Activated CD4-positive, alpha-beta T cell treated with anti-CD3 and anti-CD28 coated beads, Interleukin-2, amount 10 ng/mL, durations not matched to agents 24 days and 14 days (primary cell): ENCODE measurements at places on chromosomes 4 and X.

DNA sequence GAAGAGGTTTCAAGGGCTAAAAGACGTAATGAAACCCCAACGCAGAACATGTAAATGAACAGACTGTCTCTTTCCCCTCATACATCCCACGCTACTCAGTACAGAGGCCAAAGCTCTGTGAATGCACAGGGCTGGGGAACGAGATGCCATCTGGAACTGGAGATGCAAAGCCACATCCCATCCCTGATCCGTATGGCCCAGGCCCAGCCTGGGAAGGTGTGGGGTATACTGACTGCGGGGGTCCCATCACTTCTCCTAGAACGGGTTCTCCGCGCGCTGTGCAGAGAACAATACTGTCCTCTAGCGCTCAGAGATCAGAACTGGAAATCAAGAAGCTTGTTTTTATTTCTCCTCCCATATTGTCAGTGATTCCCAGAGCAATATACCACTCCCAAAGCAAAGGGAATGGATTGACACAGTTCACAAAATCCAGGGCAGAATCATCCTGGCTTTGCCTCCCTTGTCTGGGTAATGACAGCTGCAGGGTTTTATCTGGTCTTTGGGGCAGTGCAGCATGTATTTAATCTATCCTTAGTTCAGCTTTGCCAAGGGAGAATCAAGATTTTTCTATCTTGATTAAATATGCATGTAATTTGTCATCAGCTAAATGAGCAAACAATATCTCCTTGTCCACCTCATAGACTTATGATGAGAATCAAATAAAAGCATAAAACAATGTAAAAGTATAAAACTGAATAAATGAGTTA, 47.3 kb upstream of the TLR3 start:
- DNase-seq = no peak

DNA sequence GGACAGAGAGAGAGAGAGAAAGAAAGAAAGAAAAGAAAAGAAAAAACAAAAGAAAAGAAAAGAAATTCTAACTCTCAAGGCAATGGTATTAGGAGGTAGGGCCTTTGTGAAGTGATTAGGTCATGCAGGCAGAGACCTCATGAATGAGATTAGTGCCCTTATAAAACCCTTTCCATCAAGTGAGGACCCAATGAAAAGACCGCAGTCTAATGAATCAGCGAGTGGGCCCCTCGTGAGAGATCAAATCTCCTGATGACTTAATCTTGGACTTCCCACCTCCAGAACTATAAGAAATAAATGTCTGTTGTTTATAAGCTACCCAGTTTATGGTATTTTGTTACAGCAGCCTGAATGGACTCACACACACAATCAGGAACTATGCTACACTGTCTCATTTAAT, 16.9 kb downstream of the AASDH start:
- DNase-seq = no peak

DNA sequence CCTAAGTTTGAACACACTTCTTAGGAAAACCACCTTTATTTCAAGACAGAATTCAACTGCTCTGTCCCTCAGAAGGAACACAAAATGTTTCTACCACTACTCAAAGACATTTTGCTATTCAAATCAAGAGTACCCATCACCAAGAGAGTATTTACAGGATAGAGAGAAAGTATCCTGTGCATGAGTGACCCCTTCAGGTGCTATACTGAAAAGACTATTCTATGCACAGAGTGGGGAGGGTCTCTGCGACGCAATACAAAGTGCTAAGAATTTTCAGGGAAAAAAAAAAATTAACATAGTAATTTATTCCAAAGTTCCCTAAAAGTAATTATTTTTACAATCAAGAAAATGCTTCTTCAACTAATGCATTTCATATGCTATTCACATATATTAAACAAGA, 346.4 kb upstream of the FAM241A start:
- no peak for DNase-seq

GRCh38 chr4:36209941-36210649, 34.2 kb downstream of the ARAP2 start:
- DNase-seq = no peak

- peak; percentile 78 for DNase-seq
Measured at GRCh38 chr4:40916880-40917279, 167.1 kb downstream of the NSUN7 start.

- DNase-seq = no peak
Measured at GRCh38 chr4:168880811-168881595, 129.1 kb downstream of the CBR4 start.

DNA sequence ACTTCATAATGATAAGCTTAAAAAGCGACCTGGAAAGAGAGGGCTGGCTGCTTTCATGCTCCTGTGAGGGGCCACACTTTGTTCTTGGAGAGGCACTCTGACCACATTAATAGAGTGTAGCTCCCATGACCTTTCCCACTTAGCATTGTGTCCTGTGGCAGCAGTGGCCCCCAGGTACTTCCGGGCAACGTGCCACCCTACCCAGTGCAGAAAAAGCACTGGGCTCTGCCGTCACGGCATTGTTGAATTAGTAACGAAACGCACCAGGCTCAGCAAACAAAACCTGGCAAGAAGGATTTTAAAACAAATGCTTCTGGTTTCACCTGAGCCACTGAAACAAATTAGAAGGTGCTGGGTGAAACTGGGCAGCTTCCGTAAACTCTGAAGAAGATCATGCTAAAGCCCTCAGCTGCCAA, 5.4 kb upstream of the SORBS2 start:
- peak; percentile 37 for DNase-seq

DNA sequence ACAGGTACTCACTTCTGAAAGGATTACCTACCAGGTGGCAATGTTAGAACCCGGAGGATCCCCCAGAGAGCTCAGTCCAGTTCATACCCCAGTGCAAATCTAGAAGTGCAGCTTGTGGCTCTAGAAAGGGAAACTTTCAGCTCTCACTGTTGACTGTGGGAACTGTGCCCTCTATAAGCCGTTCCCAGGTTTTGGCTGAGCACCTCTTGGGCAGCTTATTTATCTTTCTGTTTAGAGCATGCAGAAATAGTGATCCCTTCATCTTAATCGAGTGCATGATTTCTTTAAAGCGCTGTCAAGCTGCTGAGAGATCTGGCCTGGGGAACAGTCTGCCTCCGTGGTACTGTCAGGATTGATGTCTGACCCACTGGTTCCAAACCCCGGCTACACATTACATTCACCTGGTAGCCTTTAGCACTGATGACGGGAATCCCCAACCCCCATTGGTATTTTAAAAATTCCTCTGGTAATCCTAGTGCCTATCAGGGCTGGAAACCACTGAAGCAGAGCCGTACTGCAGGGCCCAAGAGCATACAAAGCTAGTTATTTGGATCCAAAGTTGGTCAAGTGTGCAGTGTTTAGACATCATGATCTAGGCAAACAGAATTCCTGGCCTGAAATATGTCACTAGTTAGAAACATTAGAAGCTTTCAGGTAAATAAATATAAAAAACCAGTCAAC, 103.2 kb downstream of the KLHL8 start:
- DNase-seq = no peak

DNA sequence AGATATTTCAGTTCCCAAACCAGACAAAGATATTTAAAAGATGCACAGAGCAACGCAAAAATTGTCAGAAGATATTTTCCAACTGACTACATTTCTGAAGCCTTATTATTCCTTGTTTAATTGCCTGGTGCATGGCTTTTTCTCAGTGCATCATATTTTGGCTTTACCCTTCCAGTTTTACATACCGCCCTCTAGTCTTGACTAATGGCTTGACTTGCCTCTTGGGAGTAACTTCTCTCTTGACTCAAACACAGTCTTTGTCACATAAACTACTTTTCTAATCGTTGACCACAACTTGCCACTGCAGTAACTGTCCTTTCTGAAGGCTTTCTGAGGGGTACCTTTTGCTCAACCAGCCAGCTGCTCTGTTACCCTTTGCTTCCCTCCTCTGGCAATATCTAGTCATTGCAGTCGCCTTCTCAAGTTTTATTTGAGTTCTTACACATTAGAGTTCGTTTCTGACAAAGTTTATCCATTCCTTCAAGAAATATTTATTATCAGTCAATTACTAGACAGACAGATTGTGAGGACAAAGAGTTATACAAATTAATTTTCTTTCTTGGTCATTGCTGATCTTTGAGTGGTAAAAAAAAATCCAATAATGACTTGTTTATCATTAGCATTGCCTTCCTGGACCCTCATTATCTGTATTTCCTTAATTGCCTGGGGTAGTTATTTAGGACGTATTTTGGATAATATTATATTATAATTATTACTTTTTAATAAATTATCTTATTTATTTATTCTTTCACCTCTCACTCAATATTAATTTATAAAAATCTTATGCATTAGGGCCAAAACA, 506.9 kb upstream of the PCDH10 start:
- DNase-seq = no peak

DNA sequence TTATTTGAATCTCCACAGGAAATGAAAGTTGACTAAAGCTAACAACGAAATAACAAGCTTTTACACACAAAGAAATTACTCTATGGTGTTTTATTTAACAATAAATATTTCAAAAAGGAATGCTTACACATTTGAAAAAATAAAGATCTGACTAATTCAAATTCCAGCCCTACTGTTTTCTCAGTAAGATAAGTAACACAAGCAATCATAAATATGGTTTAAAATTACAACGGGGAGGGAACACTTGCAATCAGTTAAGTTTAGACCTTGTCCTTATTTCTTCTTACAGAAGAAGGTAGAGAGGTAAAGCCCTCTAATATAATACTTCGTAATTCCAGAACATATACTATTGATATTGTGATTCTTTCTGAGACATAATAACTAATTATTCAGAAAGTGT, 158.5 kb downstream of the DHX15 start:
- DNase-seq = no peak

GRCh38 chr4:2824329-2824835, 19.3 kb upstream of the ADD1 start:
- no peak for DNase-seq

GRCh38 chr4:150976478-150977118, 38.5 kb downstream of the LRBA start:
- peak; percentile 51 for DNase-seq

DNA sequence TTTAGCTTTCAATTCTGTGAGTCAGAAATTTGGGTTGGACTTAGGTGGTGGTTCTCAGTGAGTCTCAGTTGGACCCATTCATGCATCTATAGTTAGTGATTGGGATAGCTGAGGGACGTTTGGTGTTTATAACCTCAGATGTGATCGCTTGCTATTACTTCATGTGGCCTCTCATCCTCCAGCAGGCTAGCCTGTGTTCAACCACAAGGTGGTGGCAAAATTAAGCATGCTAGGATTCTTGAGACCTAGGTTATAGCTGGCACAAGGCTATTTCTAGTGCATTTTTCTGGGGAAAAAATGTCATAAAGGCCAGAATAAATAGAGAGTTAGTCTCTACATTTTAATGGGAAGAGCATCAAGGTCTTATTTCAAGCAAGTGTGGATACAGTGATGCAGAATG, 10.9 kb upstream of the GRPR start:
- no peak for DNase-seq

DNA sequence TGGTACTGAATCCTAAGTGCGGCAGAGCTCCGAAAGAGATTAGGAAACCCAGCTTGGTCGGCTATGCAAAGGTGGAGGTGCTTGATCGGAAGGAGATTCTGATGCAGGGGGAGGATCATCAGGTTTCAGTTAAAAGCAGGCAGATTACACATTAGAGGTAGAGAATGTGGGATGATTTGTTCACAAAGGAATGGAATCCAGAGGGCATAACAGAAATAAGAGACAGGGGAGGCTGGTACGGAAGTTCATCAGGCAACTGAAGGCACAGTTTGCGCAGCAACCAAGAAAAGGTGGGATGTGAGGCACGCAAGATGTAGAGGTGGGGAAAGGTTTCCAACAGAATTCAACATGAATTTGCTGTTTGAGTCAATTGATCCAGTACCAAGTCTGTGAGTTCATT, 424 bp upstream of the ZNF330 start:
- DNase-seq = no peak

GRCh38 chr4:172750910-172751309, 417.7 kb upstream of the GALNT7 start:
- DNase-seq = no peak
